ENCODE measurements at places on chromosomes 2 and 18.

DNA sequence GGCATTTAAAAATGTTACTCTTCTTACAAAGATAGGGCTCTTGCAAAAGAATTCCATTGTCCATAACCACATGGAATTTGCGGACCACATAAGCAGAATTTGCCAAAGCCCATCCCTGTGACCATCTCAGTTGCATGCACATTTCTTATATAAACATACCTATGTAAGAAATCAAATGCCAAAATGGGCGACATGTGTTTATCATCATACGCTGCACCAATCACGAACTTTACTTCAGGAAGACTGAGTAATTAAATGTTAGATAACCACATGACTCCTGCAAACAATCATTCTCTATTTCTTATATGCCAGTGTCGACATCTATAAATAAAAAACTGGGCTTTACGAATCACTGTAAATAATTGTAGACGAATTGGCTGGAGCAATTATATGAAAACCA lies 186.1 kb upstream of the RBMS1 start:
- no peak for DNase-seq

DNA sequence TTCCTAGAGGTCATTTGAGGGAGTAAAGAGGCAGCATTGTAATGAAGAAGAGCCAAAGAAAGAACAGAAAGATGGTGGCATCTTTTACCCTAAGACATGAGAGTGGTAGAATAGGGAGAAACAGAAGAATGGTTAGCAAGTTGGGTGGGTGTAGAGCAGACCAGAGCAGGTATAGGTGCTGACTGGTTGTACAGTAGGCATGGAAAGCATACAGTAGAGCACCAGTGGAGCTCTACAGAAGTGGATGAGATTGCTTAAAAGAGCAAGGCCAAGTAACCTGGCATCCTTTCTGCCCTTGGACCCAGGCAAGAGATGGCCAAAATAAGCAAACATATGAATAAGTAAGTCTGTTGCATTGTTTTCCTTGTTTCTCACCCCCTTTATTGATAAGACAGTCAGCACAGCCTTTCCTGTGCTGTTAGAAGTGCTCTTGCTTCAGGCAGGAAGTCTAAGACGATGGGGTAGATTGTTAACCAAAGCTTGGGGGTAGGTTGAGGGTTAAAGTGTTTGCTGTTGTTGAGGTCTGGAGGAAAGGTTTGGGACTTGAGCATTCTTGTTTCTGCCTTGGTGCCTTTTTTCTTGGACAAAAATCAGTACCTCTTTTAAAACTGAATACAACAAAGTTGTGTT lies 76.9 kb downstream of the DIS3L2 start:
- no peak for DNase-seq

GRCh38 chr2:19120181-19120580 lies 238.2 kb downstream of the OSR1 start:
- DNase-seq: no peak

- no peak for DNase-seq
Observed at GRCh38 chr2:203510941-203511305, 24.2 kb downstream of the RAPH1 start.

GRCh38 chr2:8144131-8144631 lies 537.7 kb upstream of the ID2 start:
- DNase-seq: no peak

DNA sequence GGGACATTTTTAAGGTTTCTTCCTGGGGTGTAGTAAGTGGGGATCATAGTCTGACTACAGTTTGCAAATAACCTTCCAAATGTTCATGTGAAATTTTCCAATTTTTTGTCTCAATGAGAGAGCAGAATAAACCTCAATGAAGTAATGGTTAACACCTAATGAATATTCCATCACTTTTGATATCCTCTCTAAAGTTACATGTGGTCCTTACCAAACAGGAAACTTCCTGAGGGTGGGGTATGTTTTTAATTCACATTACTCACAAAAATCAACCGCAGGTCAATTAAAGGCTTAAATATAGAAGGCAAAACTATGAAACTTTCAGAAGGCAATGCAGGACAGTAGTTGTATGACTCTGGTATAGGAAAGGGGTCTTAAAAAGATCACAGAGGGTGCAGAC lies 13.2 kb downstream of the ZNF407 start:
- no peak for DNase-seq

- no peak for DNase-seq
Observed at GRCh38 chr2:195092341-195092740, 564.7 kb upstream of the SLC39A10 start.

DNA sequence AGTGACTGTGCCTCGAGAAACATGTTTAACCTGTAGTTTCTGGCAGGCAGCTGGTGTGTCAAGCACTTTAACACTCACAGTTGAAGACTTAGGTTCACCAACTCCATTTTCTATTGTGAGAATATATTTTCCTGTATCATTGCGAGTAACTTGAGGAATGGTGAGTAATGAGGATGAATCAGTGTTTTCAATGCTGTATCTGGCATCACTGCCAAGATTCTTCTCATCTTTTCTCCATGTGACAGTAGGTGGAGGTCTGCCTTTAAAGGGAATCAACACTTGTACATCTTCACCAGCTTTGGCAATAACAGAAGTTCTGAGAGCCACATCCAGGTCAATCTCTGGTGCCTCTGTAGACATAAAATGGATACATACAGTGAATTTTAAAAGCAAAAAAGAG lies 72.8 kb downstream of the PLEKHA3 start:
- no peak for DNase-seq

DNA sequence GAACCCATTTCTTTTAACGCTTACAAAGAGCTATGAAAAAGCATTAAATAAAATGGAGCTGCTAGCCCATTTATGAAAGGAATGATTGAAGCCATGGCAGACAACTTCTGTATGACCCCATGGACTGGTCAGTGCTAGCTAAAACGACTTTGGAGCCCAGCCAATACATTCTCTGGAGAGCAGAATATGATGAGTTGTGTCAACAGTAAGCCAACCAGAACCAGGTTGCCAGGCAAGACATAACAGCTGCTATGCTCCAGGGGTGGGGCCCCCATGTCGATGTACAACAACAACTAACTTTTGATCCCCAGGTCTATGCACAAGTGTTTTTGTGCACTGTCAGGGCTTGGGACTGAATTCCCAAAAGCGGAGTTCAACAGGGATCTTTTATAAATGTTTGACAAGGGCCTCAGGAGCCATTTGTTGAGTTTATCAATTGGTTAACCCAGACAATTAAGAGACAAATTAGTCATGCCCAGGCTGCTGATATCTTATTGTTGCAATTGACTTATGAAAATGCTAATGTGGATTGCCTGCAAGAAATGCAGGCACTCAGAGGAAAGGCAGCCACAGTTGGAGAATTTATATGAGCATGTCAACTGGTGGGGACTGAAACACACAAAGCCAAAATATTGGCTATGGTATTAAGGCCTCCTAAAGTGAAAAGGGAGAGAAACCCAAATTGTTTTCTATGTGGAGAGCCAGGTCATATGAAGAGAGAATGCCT lies 64.6 kb upstream of the MYO3B start:
- DNase-seq: no peak

- DNase-seq: no peak
Observed at GRCh38 chr2:165691615-165692014, 102.4 kb downstream of the GALNT3 start.

DNA sequence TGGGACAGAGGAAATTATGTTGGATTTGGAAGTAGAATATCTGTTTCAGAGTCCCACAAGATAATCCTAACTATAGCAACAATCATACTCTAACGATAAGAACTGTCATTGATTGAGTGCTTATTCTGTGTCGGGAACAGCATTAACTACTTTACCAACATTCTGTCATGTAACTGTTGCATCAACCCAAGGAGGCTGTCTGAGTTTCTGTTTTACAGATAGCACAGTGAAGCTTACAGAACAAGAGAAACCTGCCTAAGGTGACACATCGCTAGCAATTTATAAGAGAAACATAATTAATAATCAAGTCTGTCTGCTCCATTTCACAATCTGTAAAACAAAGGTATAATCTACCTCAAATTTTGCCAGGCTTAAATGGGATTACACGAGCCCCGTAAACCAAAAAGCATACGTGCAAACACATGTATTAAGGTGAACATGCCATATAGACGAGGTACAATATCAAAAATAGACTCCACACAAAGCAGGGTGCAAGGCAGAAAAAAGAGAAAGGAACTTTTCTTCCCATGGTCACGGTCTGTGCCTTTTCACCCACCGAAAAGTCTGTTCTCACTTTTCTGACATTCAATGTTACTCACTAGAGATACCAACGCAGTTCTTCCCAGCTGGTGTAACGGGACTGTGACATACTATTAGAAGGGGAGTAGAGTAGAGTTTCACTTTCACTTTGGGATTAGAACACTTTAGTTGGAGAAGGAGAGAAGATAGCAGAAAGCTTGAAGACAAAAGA lies 37.2 kb upstream of the SLC8A1 start:
- no peak for DNase-seq

DNA sequence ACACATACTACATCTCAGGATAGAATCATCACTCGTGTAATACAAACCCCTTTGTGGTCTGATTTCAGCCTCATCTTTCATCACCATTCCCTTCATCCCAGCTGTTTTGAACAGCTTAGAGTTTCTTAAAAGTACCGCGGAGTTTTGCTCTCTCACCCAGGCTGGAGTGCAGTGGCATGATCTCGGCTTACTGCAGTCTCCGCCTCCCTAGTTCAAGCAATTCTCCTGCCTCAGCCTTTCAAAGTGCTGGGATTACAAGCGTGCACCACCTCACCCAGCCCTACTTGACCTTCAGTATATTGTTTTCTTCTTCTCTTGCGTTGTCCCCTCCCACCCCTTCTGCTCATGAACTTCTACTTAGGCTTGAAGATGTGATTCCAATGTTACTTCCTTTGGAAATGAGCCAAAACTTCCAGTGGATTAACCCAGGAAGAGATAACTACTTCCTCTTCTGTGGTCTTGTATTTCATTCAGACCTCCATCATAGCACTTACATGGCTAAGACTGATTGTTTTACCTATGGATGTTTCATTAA lies 15.8 kb downstream of the ERLEC1 start:
- no peak for DNase-seq

GRCh38 chr18:6414723-6415417 lies at the start of gene L3MBTL4:
Gene L3MBTL4 (minus strand): TSS chr18:6414911. CDS start chr18:6311625, 103,286 bp downstream.
- no peak for DNase-seq

DNA sequence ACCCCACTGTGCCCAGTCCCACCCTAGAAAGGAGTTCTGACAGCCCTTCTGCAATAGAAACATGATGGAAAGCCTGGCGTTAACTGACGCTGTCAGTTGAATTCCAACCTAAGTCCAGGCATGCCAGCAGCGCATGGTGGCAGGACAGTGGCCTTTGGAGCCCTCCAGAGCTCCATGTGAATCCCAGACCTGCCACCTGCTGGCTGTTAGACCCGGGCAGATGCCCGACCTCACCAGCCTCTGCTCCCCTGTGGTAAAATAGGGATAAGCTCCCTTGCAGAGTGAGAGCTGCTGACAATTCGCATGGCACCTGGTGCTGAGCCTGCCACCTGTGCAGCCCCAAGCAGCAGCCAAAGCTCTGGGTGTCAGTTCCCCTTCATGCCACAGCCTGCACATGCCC lies 138.6 kb downstream of the LOXHD1 start:
- DNase-seq: no peak

DNA sequence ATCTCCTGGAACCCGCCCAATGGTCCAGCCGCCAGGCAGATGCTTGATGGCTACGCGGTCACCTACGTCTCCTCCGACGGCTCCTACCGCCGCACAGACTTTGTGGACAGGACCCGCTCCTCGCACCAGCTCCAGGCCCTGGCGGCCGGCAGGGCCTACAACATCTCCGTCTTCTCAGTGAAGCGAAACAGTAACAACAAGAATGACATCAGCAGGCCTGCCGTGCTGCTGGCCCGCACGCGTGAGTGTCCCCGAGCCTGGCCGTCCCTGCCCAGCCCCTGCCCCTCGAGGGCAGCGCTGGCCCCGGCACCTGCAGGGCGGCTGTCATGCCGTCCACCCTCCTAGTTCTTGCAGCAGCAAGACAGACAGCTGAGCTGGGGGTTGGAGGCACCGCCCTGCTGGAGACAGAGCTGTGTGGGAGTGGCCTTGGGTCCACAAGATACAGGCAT lies 36.7 kb downstream of the MTERF4 start:
- DNase-seq: no peak

Data from stimulated activated CD4-positive, alpha-beta T cell treated with anti-CD3 and anti-CD28 coated beads, Interleukin-15, amount 100 ng/mL, for 1 hour (primary cell).